Stimulated activated CD4-positive, alpha-beta T cell treated with anti-CD3 and anti-CD28 coated beads, Interleukin-12 subunit alpha, Interleukin-12 subunit beta, amount 100 ng/mL, for 4 hours (primary cell): ENCODE measurements at places on chromosomes 5 and 9.

DNA sequence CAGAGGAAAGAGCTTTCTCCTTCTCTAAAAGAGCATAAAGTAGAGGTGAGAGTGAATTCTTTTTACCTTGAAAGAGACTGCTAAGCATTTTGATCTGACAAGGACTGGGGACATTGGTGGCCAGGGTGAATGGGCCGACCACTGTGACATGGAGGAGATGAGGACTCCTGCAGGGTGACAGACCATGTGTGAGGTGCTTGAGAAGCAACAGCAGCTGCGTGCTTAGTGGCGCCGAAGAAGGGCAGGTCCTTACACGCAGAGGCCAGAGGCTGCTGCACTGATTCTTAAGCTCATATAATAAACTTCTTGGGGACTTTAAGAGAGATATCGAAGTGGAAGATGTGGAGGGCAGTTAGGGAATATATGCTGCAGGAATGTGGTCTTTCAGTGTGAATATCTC, 8.7 kb upstream of the JAKMIP2 start:
- no peak for DNase-seq

- no peak for DNase-seq
Measured at GRCh38 chr9:38110476-38110875, 41.4 kb upstream of the SHB start.

GRCh38 chr9:78213712-78214111, 22.2 kb upstream of the CEP78 start:
- no peak for DNase-seq

GRCh38 chr5:155554500-155554899, 540.9 kb downstream of the KIF4B start:
- no peak for DNase-seq

DNA sequence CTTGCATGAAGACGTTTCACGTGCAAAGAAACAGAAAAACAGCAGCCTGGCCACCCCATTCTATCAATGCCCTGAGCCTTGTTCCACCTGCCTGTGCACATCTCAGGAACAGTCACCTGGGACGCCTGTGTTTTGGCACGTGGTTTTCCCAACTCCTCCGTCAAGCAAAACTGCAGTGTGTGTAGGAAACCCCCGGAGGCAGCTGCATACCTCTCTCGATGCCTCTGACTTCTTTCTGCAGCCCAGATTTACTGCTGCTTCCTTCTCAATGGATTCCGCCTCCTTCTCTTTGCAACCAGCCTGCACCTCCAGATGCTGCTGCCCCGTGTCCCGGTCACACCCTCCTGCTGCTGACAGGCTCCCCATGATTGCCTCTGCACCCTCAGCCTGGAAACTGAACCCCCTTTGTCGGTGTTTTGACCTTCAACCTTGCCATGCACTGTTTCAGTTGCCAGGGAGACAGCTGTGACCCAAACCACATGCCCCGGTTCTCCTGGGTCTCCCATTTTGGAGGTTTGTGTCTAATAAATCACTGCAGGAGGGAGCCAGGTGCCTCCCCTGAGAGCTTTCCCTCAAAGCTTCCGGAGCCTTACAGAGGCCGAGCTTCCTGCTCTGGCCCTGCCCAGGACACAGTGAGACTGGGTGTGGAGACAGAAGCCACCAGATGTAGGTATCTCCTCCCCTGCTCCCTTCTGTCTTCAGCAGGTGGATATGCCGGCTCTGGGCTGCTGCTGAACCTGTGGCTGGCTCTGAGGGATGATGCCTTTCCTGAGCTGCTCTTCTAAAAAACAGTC, 395.5 kb upstream of the IRX1 start:
- no peak for DNase-seq

DNA sequence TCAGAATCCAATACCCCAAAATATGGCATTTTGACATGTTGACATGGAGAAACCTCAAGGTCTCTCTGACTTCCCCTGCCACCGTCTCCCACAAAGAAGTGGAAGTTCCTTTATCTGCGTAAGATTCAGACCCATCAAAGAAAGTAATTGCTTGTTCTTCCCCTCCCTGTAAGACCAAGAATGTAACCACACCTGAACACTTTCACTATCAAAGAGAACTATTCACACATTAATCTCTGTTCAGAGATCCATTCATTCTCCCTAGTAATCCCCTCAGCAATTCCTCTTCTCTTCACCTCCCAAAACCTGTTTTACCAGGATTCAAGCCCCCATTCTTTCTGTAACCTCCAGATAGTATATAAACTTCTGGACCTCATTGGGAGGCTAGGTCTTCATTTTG, 4.1 kb upstream of the SLC1A1 start:
- DNase-seq = no peak

- no peak for DNase-seq
Measured at GRCh38 chr9:137006116-137007003, 10.0 kb upstream of the CLIC3 start.

- DNase-seq = peak; percentile 66
Measured at GRCh38 chr9:128684325-128685199, 4.5 kb upstream of the SET start.

DNA sequence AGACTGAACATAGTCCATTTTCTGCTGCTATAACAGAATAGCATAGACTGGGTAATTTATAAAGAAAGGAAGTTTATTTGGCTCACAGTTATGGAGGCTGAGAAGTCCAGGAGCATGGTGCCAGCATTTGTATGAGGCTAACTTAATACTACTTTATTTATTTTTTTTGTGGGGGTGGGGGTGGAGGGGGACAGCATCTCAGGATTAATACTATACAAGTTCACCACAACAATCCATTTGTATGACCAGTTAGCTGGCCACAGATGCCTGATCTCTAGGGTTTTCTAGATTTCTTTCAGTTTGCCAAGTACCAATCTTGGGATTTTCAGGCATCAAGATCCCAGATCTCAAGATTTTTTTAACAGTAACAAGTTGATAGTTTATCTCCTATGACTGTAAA, 20.3 kb downstream of the ANGPTL2 start:
- no peak for DNase-seq

GRCh38 chr5:77232574-77233358, 22.3 kb downstream of the PDE8B start:
- no peak for DNase-seq

GRCh38 chr9:135949501-135950134, 11.6 kb downstream of the UBAC1 start:
- DNase-seq = no peak

GRCh38 chr5:179867476-179867875, 8.9 kb upstream of the MRNIP start:
- DNase-seq = no peak

DNA sequence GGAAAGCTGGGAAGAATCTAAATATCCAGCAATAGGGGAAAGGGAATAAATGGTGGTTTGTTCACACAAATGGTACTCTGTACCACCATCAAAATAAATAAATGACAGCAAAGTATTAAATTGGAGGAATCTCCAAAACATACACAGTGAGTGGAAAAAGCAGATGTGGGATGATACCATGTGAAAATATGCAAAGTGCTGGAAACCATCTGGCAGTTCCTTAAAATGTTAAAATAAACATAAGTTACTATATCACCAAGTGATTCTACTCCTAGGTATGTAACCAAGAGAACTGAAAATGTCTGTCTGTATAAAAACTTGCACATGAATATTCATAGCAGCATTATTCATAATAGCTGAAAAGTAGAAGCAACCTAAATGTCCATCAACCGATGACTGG, 41.9 kb upstream of the TEX48 start:
- DNase-seq = no peak

DNA sequence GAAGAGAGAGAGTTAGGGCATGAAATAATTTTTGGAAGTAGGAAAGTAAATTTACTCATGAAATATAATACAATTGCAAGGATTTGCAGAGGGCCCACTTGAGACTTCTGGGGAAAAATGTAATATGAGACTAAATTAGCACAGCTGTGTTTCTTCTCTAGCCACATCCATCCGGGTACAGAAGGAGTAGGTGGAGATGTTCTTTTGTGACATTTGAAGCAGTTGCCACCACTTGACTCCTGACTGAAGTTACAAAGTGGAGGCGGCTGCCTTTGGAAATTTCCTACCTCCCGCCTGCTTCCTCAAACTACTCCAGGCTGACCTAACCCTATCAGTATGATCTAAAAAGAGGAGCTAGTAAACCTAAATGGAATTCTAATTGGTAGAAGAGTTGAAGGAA, 58.1 kb upstream of the SHISAL2B start:
- no peak for DNase-seq

DNA sequence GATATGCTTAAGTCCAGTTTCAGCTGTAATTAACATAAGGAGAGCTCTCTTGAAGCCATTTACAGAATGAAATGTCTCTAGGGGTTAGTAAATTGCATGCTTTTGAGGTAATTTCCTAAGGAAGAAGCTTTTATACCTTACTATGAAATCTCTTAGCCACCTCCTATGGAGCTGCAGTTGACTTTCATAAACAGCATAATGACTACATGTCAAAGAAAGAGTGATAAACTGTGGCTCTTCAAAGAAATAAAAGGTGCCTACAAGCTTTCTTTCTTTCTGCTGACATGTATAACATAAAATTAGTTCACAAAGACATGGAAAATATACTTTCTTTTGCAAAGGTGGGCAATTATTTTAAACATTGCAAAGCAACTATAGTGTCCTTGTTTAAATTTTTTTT, 90.8 kb downstream of the TMEM167A start:
- no peak for DNase-seq

DNA sequence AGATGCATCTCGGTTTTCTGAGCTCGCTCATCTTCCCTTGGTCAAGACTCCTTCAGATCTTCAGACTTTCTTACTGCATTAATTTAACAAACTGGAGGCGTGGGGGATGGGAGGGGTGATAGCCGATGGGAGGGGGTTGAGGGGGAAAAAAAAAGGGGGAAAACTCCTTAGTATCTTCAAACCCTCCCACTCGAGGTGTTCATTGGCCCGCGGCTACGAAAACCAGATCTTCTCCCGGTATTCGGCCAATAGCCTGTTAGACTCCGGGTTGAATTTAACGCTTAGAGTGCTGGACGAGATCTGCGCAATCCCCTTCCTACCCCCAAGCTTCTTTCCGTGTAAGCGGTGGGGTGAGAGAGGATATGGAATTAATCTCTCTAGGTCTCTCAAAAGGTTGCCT, 689 bp upstream of the GLRA1 start:
- no peak for DNase-seq

- DNase-seq = no peak
Measured at GRCh38 chr5:167726642-167727041, 564.8 kb upstream of the WWC1 start.

- DNase-seq = no peak
Measured at GRCh38 chr9:78221425-78221824, 14.4 kb upstream of the CEP78 start.

DNA sequence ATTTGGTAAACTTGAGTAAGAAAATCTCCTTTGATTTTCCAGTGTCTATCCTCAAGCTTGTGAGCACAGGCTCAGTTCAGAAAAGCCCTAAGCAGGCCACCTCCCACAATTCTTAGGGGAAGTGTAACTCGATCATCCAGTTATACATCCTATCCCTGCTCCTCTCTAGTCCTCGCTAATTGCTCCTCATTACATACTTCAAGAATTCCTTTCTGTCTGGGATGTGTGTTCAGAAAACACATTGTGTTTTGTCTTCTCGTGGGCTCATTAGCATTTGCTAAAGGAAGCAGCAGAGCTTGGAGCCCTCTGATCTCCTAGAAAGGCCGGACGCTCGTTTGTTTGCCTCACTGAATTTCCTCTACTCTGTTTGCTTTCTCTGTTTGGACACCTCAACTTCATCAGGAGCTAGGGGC, 268.2 kb upstream of the RFX3 start:
- no peak for DNase-seq

DNA sequence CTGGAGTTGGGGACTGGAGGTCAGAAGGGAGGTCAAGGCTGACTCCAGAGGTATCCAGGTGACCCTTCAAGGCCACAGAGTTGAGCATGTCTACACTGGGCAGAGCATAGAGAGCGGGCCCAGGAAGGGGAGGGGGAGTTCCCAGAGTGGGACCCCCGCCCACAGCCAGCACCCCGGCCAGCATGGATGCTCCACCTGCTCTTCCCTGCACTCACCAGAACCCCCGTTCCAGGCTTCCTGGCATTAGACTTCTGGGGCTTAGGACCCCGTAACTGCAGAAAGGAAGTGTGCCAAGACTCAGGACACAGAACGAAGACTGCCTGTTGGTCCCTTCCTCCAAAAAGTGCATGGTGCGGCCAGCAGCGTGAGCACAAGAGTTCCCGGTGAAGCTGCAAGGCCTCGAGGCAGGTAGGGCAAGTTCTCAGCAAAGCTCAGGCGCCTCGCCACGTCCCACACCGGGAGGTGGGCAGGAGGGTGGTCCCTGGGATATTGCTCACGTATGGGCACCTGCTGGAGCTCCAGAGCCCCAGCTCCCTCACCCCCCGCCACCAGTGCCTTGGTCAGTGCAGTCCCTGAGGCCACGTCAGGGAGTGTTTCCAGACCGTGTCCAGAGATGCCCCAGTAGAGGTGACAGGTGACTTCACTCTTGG, 13.8 kb downstream of the ABO start:
- DNase-seq = no peak

DNA sequence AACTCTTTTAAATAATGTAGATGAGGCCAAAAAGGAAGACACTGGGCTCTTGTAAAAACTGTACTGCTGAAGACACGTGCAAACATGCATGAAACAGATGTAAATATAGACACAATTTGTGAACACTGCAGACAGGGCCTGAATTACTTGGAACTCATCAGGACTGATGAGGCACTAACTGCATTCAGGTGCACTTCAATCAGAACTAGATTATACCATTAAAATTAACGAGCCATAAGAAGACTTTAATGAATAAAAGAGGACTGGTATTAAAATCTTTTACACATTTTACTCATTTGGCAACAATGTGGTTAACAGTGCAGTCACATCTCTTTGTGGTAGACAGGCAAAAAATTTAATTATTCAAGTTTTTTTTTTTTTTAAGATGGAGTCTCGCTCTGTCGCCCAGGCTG, 13.4 kb upstream of the ZCCHC9 start:
- no peak for DNase-seq

DNA sequence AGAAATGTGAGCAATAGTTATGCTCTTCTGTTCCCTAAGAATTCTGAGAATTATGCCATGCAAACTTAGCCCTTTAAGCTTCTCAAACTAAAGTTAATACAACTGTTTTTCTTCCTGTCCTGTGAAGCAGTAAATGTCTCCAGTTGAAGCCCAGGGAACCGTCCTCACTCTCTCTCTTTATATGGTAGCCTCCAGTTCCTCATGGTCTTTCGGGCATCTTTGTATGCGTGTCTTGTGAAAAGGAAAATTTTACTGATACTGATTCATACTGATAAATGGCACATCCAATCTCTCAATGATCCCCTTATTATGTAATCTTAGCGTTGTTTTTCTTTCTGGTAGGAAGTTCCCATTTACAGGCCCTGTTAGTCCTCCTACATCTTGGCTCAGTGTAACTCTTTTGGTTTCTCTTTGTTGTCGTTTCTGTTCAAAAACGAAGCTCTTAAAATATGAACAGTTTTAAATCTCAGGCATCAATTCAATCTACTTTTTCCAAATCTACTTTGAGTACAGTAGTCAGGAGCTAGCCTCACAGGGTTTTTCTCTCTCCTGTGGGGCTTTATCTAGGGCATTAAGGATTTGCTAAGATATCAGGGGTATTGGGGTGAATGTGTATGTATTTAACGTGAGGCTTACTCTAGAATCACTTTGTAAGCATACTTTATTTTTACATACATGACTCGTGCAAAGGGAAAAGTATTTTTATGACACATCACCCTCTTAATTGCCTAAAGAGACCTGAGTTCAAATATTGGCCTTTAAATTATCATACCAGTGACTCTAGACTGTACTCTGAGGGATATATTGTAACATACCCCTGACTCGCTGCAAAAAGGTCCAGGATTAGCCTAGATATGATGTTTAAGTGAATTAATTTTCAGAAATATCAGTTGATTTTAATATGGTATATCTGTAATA, 258.0 kb downstream of the NR3C1 start:
- DNase-seq = no peak
